ENCODE measurements at places on chromosomes 2 and 18. TPM values are rescaled to one million over a fixed set of nuclear protein-coding genes. Genes with fewer than 3 reads are reported as not detected.

DNA sequence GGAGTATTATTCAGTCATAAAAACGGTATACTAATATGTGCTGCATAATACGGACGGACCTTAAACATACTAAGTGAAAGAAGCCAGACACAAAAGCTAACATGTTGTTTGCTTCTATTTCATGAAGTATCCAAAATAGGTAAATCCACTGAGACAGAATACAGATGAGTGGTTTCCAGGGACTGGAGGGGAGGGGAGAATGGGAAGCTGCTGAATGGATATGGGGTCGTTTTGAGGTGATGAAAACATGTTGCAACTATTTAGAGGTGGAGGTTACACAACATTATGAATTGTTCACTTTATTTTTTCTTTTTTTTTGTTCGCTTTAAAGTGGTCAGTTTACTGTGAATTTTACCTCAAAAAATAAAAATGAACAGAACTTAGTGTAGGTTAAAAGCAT, 52.9 kb downstream of the RAB10 start:
- peaks cover 13% of the 10 kb centered on the region for H3K36me3 ChIP-seq
- H3K27me3 ChIP-seq, result no peaks in the 10 kb centered on the region
- no peak for DNase-seq
- peaks cover 3% of the 10 kb centered on the region for H3K4me1 ChIP-seq
- no peak overlapping the region for H3K4me3 ChIP-seq
- H3K27ac ChIP-seq, result no peak overlapping the region

DNA sequence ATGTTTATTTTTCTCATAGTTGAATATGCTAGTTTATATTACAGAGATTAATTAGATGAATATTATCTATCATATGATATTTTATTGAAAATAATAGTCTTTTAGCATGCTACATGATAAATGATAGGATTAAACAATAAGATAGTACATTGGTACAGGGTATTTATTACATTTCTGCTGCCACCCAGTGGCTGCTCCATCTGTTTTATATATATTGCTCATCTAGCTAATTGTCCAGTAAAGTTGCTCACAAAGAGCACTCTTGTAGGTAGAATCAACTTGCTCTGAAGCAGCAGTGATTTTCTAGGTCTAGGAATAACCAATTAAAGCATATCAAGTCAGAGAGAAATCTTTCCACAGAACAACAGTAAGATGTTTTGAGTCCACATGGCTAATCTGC, 183.3 kb downstream of the ASXL3 start:
- no peak overlapping the region for H3K27ac ChIP-seq
- H3K36me3 ChIP-seq, result no peaks in the 10 kb centered on the region
- peaks cover 12% of the 10 kb centered on the region for H3K4me1 ChIP-seq
- DNase-seq, result no peak

GRCh38 chr2:50606145-50606544, 425.8 kb downstream of the NRXN1 start:
- H3K36me3 ChIP-seq, result no peaks in the 10 kb centered on the region
- no peak overlapping the region for H3K4me3 ChIP-seq
- no peak overlapping the region for H3K27ac ChIP-seq
- DNase-seq, result no peak

DNA sequence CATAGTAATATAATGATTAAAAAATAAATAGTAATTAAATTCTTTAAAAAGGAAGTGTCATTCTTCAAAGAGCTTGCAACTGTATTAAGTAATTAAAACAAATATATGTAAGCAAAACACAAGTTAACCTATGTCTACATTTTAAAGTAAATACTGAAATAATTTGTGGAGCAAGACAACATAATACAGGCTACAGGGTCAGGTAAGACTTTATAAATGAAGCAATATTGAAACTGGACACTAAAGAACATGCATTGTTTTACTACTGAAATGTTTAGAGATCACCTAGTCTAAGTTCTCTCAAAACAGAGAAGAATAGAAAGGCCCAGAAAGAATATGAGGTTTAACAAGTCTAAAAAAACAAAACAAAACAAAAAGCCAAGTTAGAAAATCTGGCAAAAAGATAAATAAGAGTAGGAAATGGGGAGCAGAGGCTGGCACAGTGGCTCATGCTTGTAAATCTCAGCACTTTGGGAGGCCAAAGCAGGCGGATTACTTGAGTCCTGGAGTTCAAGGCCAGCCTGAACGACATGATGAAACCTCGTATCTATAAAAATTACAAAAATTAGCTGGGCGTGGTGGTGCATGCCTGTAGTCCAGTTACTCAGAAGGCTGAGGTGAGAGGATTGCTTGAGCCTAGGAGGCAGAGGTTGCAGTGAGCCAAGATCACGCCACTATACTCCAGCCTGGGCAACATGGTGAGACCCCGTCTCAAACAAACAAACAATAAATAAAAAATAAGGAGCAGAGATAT, 34.4 kb downstream of the VPS54 start:
- no peaks in the 10 kb centered on the region for H3K4me1 ChIP-seq
- no peaks in the 10 kb centered on the region for H3K27me3 ChIP-seq
- no peak for DNase-seq
- no peak overlapping the region for H3K27ac ChIP-seq
- no peak overlapping the region for H3K4me3 ChIP-seq

DNA sequence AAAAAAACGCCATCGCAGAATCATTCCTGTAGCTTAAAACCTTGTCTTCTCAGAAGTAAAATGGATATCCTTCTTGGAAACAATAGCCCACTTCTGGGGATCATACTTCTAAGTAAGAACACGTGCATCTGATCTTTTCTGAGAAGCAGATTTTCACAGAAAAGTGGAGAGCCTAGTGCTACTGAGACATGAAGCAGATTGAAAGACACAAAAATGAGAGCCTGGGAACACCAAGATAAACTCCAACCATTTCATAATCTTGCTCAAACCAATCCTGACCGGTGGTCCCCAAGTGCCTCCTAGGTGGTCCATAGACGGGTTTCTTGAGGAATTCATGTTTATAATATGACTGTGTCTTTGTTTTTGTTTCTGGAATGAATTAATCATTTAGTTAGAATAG, 191.2 kb downstream of the IRS1 start:
- DNase-seq, result no peak
- no peak overlapping the region for H3K27ac ChIP-seq
- no peaks in the 10 kb centered on the region for H3K27me3 ChIP-seq
- no peaks in the 10 kb centered on the region for H3K4me1 ChIP-seq

DNA sequence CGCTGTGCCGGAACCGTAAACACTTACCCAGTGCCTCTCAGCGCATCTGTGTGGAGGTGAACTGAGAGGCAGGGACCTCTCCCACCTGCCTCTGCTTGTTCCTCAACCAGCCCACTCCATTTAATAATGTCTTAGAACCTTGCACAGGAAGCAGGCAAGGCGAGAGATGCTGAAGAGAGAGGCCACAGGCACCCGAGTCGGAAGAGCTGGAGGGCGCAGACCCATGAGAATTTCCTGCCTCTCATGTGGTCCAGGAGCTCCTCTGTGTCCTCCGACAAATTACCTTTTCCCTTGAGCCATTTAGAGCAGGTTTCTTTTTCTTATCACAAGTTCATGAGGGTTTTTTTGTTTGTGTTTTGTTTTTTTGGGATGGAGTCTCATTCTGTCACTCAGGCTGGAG, 4.9 kb upstream of the RFX8 start:
- peak overlapping the region; percentile 22 for H3K4me3 ChIP-seq
- no peak for DNase-seq
- no peaks in the 10 kb centered on the region for H3K36me3 ChIP-seq
- peaks cover 10% of the 10 kb centered on the region for H3K27me3 ChIP-seq
- peaks cover 22% of the 10 kb centered on the region for H3K4me1 ChIP-seq

- H3K36me3 ChIP-seq, result no peaks in the 10 kb centered on the region
- H3K27ac ChIP-seq, result no peak overlapping the region
- peak; percentile 39 for DNase-seq
- H3K27me3 ChIP-seq, result no peaks in the 10 kb centered on the region
- H3K4me3 ChIP-seq, result no peak overlapping the region
- no peaks in the 10 kb centered on the region for H3K4me1 ChIP-seq
These were observed 104.0 kb downstream of the COBLL1 start for GRCh38 chr2:164737612-164738081.

DNA sequence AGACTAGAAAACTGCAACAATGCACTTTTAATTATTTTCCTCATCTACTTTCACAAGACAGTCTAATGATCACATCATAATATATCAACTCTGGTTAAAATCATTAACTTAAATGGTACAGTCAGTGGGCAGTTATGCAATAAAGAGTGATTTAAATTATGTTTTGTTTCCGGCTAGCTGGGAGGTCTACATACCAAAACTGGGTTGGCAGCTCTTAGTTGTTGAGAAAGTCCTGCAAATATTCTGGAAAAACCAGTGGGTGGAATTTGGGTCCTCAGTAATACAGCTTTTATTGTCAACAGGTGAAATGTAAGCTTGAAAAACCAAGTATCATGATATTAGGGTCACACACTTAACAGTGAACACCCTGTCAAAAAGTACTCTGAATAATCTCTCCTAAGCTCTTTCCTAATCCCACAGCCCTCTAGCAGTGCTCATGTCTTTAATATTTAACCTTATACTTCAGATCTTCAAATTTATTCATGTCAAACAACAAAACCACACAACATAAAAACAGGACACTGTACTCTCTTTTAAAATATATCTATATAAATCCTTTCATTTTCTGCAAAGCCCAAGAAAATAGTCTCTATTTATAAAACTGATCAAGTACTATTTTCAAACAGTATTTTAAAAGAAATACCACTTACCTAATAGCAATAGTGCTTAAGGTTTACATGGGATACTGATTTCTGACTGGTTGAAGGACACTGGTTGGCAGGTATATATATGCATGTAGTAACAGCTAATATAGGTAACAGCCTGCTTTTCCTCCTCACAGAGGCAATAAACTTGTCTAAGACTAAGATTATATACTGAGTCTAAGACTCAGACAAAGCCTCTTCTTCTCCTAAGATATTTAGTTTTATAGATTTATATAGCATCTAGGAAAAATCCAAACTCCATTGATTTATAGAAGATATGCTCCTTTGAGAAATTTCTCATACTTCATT, 103.8 kb downstream of the GAREM1 start:
- DNase-seq, result no peak
- H3K27ac ChIP-seq, result no peak overlapping the region
- peaks cover 2% of the 10 kb centered on the region for H3K27me3 ChIP-seq

DNA sequence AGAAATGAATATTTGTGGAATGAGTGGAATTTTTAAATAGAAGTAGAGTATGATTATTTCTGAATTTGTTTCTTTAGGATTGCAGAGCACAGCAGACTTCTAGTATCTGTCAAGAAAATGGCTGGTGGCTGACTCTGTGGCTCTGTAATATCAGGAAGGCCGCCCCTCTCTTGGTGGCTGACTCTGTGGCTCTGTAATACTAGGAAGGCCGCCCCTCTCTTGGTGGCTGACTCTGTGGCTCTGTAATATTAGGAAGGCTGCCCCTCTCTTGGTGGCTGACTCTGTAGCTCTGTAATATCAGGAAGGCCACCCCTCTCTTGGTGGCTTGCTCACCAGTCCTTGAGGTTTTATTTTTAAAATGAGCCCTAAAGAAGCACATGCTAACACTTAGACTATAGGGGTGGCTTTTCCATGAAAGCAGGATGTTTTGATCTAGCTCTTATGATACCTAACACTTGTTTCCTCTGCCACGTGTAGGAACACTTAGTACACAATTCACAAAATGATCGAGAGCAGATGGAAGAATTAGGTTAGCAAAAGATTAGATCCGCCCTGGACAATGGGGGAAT, 85.1 kb upstream of the TTC39C start:
- H3K4me3 ChIP-seq, result no peak overlapping the region
- DNase-seq, result no peak
- no peaks in the 10 kb centered on the region for H3K4me1 ChIP-seq

DNA sequence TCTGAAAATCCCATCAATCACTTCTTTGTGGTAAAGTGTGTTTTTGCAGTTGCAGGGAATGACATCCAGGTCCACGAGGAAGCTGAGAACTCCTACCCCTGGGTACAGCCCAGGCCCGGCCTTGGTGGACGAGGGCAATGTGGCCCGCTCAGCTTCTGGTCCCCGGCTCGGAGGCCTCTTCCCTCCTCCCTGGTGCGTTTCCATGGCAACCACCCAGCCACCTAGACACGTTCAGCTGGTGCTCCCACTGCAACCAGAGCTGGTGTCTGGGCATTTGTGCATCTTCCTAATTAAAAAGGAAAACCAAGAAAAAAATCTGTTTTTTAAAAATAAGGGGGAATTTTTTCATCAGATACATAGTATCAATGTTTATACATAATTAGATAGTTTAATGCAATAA, 603.6 kb upstream of the SALL3 start:
- no peak overlapping the region for H3K27ac ChIP-seq
- no peak overlapping the region for H3K4me3 ChIP-seq
- H3K36me3 ChIP-seq, result no peaks in the 10 kb centered on the region
- H3K4me1 ChIP-seq, result no peaks in the 10 kb centered on the region

DNA sequence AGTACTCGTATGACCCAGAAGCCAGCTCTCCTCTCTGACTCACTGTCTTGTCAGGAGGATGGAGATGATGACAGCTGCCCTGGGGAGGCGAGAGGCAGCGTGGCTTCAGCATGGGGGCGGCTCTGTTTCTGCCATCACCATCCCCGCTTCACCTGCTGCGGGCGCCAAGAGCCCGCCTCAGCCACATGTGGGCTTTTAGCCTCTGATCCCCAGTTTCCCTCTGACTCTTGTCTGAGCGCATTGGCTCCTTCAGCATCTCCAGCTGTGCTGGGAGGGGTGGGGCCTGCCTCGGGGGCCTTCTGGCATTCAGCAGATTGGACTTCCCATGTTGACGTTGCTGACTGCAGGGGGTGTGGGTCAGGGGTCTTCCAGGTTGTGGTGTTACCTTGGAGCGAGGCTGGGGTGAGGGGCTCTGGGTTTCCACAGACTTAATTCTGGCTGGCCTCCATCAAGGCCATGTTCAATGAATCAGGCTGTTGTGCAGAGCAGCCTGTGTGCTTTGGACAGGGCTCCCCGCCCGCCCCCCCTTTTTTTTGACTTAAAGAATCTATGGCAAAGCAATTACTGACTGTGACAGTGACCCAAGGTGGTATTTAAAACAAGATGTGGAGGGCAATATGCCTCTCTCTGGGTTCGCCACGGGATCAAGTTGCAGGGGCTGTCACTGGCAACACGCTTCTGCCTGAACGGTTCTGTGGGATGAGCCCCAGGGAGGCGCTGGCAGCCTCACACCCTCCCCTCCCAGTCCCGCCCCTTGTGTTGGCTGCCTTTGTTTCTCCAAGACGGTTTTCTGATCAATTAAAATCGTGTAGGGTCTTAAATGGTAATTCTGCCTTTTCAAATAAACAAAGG, 228.3 kb downstream of the LDLRAD4 start:
- peaks cover 10% of the 10 kb centered on the region for H3K27me3 ChIP-seq
- H3K4me1 ChIP-seq, result peaks cover 23% of the 10 kb centered on the region
- H3K4me3 ChIP-seq, result peak overlapping the region; percentile 60
- peak overlapping the region; percentile 63 for H3K27ac ChIP-seq

DNA sequence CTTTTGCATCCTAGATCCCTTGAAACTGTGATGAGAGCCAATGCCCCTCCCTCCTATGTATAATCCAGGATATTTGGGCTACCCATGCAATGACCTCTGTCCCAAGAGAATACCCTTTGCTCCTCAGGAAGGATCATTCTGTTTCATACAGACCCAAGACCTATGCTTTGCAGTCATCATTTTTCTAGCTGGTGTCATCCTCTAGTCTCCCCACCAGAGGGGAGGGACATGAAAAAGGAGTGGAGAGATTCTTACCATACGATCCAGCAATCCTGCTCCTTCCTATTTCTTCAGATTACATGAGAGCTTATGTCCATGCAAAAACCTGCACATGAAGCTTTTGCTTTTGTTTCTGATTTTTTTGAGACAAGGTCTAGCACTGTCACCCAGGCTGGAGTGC, 13.8 kb upstream of the GIGYF2 start:
- peaks cover 4% of the 10 kb centered on the region for H3K27me3 ChIP-seq
- H3K4me3 ChIP-seq, result no peak overlapping the region
- no peaks in the 10 kb centered on the region for H3K36me3 ChIP-seq
- no peak overlapping the region for H3K27ac ChIP-seq

Gene SERPINB13
- not detected for total RNA-seq

Gene ZNF385B
- total RNA-seq, result not detected

Gene C2orf81
- 3.7 TPM for total RNA-seq

Gene PTPN2
- total RNA-seq, result 33.3 TPM

Gene INHA
- total RNA-seq, result not detected

All from glutamatergic neuron (in vitro differentiated cells).